Hair follicle dermal papilla cell (primary cell): ENCODE measurements at places on chromosomes 11 and 22. TPM values are rescaled to one million over a fixed set of nuclear protein-coding genes. Genes with fewer than 3 reads are reported as not detected.

The SLCO2B1 gene
- not detected in 2 replicates for total RNA-seq

The TSPAN18 gene
- total RNA-seq, result 3.6 and 4.1 TPM in 2 replicates

The FOLR2 gene
- total RNA-seq, result not detected in 2 replicates

The OR6A2 gene
- 0.32 and 0.49 TPM in 2 replicates for total RNA-seq

The PGA3 gene
- 0.65 and 2.9 TPM in 2 replicates for total RNA-seq

The RIC3 gene
- not detected in 2 replicates for total RNA-seq

The PKDREJ gene
- total RNA-seq, result under 0.01 TPM in 1 of 2 replicates, not detected in the other

The NPTXR gene
- total RNA-seq, result 1.5 and 1.6 TPM in 2 replicates

The CDC42BPG gene
- 0.12 and 0.32 TPM in 2 replicates for total RNA-seq

The RBX1 gene
- total RNA-seq, result 30.8 and 35.8 TPM in 2 replicates

The KCNQ1 gene
- total RNA-seq, result not detected in 2 replicates

The OR56A4 gene
- total RNA-seq, result not detected in 2 replicates

The KCNJ11 gene
- not detected in 2 replicates for total RNA-seq

The CCDC116 gene
- 0.61 and 0.65 TPM in 2 replicates for total RNA-seq
